ENCODE measurements at places on chromosomes 7 and 10.

DNA sequence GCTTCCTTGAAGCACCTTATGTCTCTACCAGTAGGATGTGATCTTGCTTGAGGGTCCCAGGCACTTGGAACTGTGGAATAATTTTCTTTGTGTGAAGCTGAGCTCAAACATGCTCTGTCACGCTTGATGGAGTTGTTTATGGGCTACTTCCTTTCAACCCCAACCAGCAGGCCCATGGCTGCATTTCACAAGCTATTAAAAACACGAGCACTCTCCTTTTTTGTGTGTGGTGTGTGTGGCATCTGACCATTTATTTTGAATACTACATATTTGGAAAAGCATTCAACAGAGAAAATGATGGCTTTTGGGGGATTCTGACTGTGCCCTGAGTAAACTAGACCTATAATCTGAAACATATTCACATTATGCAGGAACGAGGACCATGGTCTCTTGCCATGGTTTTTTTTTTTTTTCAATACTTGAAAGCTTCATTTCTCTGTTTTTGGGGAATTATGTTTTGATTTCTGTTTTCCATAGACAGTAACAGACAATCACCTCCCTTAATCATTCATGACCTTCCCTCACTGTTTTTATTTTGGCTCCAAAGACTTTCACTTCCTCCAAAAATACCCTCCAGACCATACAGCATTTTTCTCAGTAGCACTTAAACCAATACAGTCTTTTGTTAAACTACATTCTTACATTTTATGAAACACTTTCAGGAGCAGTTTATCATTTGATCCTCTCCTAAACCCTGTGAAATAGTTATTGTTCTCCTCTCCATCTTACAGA, 233.6 kb upstream of the BMPER start:
- no peak for DNase-seq

DNA sequence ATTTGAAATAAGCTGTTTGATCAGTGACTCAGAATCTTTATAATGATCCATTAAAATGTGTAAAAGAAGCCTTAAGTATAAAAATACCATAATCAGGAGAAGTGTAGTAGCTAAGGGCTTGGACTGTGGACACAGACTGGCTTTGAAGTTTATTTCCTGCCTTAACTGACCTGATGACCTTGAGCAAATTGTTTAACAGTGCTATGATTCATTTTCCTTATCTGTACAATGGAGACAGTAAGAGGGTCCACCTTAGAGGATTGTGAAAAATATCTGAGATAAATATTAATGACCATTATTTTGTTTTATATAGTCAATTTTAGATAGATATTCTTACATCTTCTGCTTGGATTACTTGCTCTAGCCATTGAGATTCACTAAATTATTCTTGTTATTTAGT, 13.3 kb upstream of the RPA3 start:
- DNase-seq, result no peak

DNA sequence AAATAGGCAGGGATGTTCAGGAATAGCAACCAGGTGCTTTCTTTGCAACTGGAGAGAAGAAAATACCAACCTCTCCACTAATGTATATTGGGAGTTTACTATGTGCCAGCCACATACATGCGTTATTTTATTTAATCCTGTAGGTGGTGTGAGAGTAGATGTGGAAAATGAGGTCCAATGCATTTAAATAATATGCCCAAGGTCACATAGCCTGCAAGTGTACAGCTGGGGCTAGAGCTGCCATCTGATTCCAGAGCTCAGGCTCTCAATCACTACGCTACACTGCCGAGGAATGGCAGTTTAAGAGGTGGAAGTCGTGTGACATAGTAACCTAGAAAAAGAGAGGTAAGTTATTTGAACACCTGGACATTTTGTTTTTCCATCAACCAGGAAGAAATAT, 277.0 kb downstream of the EXOC4 start:
- no peak for DNase-seq

DNA sequence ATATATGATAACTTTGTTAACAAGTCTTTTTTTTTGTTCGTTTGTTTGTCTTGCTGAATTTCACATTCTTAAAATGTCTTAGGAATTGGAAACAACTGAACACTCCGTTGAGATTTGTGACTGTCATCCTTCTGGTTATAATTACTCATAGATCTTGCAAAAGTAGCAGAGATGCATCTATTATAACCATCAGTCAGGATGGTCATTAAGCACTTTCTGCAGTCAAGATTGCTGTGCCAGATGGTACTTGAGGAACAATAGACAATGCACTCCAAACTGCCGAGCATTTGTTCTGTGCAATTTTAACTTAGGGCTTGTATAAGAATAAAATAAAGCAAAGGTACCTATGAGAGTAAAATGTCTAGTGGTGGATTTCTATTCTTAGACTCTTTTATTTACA, 710.1 kb upstream of the KCND2 start:
- no peak for DNase-seq

- no peak for DNase-seq
Measured at GRCh38 chr10:110549211-110549610, 18.3 kb upstream of the SMC3 start.

DNA sequence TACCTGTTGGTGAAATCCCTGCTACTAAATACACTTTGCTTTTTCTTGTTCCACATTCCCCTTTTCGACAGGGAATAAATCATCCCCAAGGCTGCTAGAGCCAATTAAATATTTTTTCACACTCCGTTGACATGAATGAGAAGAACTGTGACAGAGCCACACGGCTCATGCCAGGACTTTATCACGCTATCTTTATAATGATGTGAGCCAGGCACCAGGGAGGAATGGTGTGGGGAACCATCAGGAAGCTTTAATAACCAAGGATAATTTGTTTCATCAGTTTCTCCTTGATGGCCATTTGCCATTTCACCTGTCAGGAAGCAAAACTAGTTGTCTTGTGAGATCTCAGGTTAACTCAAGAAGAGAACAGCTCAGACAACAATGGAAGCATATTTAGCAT, 193.0 kb upstream of the C7orf33 start:
- DNase-seq, result no peak

GRCh38 chr7:143171697-143172096, 11.5 kb upstream of the TAS2R39 start:
- no peak for DNase-seq

GRCh38 chr10:48343921-48344598, 37.6 kb downstream of the MAPK8 start:
- DNase-seq, result no peak

DNA sequence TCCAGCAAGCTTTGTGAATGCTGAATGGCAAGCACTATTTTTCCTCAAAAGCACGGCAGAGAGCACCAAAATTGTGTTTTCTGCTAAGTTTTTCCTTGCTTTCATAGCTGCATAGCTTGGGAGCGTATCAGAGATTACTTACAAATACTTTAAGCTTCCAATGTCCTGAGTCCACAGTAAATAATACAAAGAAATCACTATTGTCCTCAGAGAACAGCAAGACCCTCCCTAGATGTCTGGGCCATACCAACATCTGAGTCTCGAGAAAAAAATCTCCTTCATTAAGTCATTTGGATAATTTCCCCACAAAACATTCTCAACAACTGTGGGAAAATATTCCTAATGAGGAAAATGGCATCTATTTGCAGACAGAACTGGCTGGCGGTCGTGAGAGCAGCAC, 41.7 kb downstream of the SGMS1 start:
- DNase-seq, result no peak

GRCh38 chr10:113872139-113873030, 17.9 kb downstream of the NHLRC2 start:
- DNase-seq, result no peak

DNA sequence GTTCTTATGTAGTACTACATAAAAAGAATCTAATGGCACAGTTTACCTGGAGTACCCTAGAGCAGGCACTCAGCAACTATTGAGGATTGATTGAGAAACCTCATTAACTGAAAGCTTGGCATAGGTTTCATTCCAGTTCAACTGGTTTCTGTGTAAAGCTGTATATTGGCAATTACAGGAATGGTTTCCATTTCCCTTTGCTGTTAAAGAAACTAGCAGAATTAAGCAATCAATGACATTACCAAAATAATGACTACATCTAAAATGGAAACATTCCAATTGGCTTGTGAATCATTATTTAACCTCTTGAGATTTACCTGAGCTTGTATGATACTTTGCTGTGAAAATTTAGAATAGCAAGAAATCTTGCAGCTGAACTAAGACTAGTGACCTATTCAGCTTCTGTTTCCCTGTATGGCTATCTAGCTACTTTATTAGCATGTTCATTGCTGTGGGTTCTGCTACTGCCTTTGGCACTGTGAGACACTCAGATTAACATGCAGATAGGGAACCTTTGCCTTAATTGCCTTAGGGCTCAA, 33.5 kb upstream of the CADPS2 start:
- DNase-seq, result no peak

- no peak for DNase-seq
Measured at GRCh38 chr10:84262190-84262956, 17.5 kb downstream of the RGR start.

GRCh38 chr10:124619195-124619594, 125.0 kb downstream of the FAM53B start:
- no peak for DNase-seq

DNA sequence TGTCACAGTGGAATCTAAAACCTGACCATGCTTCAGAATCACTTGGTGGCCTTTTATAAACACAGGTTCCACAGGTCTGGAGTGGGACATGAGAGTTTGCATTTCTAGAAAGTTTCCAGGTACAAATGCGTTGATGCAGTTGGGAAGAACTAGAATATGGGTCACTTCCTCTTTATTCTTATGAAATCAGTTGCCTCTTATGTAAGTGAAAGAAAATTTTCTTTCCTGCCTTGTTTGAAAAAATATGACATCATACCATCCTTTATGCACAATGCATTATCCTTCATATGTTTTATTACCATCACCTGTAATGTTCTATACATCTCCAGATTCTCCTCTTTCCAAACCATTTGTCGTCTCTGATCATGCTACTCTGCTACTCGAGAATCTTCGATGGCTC, 44.0 kb downstream of the PLXNA4 start:
- DNase-seq, result no peak

GRCh38 chr7:131328377-131329175, 900 bp downstream of the MKLN1 start:
- no peak for DNase-seq

DNA sequence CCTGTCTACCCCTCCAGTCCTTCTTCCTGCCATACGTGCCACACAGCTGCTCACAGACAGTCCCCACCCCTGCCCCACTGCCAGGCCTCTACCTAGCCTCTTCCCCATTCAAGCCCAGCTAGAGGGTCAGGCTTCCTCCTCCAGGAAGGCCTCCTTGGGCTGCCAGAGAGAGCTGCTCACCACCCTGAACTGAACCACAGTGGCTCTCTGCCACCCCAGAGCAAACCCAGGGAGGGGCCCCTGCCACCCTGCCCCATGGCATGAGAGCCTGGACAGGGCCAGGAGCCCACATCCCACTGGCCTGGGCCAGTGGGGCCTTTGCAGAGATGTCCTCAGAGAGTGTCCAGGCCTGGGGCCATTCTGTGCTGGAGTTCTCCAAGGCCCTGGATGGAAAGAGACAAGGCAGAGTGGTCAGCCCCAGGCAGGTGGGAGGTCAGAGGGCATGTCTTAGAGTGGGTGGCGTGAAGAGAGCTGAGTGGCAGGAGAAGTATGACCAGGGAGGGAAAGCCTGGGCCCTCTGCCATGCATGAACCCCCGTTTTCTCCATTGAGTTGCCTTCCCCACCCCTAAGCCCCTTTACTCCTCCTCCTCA, 40.4 kb downstream of the TMEM270 start:
- DNase-seq, result no peak

DNA sequence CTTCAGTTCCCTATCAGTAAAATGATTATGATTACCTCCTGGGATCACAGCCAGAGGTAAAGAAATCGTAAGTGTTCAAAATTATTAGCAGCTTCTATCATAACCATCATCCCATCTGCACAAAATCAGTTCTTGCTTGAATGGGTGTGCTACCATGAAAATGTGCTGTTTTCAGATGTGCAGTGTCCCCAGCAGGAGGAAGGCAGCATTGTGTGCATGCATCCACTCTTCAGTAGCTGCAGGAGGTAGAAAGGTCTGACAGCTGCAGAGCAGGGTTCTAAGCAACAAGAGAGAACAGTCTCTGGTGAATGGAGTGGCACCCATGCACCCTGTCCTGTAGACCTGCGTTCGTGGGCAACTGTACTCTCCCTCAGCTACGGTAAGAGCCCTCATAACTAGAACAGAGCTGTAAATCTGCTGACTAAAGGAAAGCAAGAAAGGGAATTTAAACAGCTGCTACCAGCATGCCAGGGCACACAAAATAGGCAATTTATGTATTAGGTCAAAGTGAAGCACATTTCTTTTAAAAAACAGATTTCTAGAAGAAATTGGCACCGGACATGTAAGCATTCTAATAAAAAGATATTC, 21.2 kb downstream of the VSTM2A start:
- no peak for DNase-seq

- DNase-seq, result no peak
Measured at GRCh38 chr7:23971031-23971430, 261.0 kb downstream of the STK31 start.

GRCh38 chr10:129880191-129880870, 83.7 kb downstream of the EBF3 start:
- DNase-seq, result no peak

DNA sequence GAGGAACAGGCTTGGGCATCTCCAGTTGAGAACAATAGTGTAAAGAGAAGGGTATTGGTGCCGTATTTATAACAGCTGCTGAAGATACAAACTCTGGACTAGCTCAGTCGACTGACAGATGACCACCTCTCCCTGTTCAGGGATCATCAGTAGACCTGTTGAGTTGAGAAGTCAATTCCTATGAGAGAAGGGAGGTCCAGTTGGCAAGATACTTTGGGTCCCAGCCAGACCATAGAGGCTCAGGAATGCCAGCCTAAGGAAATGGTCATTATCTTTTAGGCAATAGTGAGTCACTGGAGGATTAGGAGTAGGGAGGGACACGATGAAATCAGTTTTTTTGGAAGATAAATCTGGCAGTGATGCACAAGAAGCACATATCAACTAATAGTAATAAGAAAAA, 202.9 kb downstream of the TRIL start:
- no peak for DNase-seq

GRCh38 chr10:117477961-117478670, 64.4 kb upstream of the EMX2 start:
- DNase-seq, result no peak

GRCh38 chr7:19305698-19306097, 160.5 kb upstream of the FERD3L start:
- no peak for DNase-seq

DNA sequence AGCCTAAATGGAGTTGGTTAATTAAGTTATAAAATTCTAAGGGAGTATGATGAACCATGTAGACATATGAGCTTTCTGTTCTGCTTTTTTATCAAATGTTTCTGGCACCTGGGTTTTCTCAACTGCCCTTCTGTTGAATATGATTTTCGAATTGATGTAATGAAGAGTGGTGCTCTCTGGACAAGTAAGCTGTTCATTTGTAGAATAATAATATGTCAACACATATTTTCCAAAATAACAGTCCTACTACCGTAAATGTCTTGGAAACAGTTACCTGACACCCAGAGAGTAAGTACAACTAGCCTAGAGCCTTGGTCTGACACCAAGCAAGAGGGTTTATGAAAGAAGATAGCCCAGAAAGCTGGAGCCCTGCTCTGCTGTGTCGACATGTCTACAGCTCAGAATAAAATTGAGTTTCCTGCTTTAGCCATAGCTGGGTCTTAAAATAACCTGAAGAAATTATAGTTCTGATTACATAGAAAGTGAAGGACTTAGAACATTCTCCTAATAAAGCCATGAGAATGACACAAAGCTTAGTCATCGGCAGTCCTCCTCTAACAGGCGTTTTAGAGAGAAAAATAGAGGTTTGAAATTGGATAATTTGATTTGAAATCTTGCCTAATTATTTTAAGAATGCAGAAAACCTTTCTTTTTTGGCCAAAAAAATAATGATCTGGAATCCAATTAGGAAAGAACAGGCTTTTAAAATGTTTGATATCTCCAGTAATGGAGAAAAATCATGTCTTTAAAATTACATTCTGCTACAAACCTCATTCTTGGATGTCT, 25.1 kb downstream of the HDAC9 start:
- no peak for DNase-seq
